ENCODE measurements at places on chromosomes 7 and 10.

GRCh38 chr10:86888585-86889381, 68.6 kb downstream of the MMRN2 start:
- no peak for DNase-seq

DNA sequence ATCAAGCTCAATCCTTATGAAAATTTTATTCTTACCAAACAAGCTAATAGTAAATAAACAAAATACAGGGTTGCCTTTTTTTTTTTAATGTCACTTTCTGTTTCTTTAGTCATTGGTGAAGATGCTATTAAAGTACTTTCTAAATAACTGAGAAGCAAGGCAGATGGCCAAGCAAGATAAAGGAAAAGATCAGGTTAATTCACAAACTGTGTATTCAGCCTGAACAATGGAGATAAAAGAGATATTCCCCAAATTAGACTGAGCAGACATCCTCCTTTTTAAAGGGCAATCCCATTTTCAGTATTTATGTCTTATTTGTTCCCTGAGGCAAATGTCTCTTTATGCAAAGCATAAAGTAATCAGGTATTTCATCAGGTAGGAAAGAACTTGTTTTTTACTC, 23.1 kb upstream of the XRCC2 start:
- no peak for DNase-seq

DNA sequence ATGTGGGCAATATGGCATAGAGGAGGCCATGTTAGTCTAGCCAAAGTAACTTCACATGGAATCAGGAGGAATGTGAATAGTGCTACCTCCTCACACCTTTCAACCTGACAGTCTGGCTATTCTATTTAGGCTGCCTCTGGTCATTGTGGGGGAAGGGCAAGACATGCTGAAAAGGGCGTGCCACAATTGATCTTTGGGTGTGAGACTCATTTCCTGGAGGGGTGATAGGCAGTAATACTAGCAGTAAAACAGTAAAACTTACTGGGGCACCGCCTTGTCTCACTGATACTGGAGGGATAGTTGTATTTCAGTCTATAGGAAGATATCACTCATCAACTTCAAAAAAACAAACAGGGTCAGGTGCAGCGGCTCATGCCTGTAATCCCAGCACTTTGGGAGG, 88.7 kb downstream of the TMEM168 start:
- DNase-seq = no peak

DNA sequence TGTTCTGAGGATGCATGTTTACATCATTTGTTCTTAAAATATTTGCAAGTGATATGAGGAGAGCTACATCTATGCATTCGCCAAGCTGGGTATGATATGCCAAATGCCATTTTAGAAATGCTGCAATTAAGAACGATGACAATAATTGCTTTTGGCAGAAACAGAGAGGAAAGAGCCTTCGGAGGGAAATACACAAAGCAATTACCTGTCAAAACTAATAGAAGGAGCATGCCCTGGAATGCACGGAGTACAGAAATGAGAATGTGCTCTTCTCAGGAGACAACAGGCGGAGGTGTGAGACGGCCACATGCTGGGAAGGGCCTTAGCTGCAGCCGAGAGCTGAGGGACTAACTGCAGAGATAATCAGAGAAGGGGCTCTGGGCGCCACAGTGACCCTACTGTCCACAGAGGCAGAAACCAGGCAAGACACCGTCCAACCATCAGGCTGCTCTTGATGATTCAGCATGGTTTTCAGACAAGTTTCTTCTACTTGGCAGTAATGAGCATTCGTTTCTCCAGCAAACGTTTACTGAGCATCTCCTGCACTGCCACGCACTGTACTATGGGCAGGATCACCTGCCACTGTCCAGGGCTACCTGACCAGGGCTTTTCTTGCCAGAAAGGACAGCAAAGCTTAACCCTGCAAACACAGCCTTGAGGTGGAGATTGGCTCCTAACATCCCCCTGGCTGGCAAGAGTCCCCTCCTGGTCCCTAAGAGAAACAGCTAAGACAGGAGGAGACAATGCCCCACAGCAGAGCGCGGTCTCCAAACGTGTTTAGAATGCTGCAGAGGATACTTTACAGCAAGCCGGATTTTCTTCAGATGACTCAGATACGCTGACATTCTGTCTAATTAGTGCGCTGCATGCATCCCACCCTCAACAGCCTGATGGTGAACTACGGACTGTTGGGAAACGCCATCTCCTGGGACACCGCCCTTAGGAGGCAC, 18.1 kb downstream of the VIPR2 start:
- no peak for DNase-seq

GRCh38 chr10:84360637-84361365, 32.4 kb downstream of the CCSER2 start:
- no peak for DNase-seq

GRCh38 chr7:26850193-26850651, 14.2 kb downstream of the SKAP2 start:
- DNase-seq = no peak

- DNase-seq = no peak
These were observed 63.1 kb downstream of the BLNK start for GRCh38 chr10:96208271-96208670.

- no peak for DNase-seq
These were observed 1340.9 kb downstream of the XPNPEP1 start for GRCh38 chr10:108582387-108582786.

DNA sequence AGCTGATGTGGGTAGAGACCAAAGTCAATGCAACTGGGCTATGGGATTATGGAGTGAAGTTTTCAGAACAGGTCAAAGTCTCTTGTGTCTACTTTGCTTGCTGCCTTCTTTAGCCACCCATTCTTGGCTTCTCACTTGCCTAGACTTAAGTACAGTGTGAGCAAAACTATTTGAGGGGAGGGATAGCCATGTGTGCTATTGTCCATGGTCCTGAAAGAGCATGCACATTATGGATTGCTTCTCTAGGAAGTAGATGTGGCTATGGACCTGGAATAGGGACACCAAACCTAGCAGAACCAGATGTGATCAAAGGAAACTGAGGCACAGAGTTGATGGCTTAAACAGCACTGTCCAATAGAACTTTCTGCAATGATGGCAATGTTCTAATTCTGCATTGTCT, 81.9 kb upstream of the ZNF800 start:
- no peak for DNase-seq

DNA sequence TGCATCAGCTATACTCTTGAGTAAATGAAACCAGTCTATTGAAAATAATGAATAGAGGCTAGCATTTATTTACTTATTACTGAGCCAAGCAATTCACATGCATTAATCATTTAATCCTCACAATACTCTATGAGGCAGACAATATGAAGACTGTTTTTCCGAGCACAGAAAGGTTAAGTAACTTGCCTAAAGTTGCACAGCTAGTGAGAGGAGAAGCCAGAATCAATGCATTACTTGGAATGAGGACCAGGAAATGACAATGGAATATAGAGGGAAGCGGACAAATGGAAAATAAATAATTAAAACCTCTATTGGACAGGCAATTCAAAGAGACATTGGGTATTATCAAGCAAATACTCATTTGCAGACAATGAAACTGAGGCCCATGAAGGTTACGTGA, 207.6 kb upstream of the PRKCQ start:
- DNase-seq = no peak

DNA sequence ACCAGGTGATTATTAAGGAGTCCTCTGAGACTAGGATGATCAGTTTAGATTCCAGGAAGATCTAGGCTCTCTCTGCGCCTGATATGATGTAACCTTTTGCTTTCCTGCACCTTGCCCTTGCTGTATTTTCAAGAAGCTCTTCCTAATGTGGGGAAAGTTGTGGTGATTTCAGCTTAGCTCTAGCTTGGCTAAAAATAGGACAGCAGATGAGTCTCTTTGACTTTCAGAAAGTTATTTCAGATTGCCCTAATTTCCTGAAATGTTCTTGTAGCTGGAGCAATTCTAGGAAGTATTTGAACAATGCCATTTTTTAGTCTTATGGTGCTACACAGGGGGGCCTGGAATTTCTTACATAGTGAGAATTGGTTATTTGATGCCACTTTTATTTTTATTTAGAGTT, 3.8 kb downstream of the LCOR start:
- DNase-seq = no peak

GRCh38 chr10:34206935-34207268, 608.2 kb downstream of the PARD3 start:
- no peak for DNase-seq

GRCh38 chr7:133854739-133855138, 272.4 kb upstream of the LRGUK start:
- no peak for DNase-seq

- DNase-seq = no peak
These were observed 203.1 kb upstream of the PCLO start for GRCh38 chr7:83365746-83366145.

DNA sequence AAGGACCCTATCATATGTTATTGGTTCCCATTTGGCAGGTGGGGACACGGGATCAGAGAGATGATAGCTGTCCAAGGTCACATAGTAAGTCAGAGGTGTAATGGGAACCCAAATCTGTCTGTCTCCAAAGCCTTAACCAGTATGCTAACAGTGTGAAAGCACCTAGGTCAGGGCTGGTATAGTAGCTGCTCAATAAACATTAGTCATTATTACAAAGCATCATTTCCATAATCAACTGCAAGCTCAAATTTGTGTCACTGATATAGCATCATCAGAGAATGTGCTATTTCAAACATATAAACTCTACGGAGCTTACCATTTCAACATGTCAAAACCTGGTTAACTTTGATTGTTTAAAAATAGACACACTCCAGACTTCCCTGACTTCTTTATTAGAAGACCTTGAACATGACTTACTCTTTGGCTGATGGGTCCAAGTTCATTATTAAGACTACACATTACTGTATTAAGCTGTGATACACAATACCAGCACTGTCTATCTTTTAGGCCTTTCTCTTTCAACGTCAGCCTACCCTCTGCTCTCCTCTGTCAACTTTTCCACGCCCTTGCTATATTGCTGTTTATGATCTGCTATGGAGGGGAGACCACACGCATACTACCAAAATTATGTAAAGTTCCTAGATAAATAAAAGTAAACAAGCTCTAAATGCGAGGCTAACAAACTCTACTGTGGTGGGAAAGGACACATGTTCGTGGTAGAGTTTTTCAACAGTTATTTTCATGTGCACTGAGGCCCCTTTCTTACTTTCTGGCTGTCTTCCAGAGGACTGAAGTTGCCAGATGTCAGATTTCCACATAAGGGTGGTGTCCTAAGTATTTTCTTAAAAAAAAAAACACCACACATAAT, 33.6 kb downstream of the DNMBP start:
- no peak for DNase-seq

- DNase-seq = no peak
These were observed 77.8 kb downstream of the TEX36 start for GRCh38 chr10:125605167-125605566.

DNA sequence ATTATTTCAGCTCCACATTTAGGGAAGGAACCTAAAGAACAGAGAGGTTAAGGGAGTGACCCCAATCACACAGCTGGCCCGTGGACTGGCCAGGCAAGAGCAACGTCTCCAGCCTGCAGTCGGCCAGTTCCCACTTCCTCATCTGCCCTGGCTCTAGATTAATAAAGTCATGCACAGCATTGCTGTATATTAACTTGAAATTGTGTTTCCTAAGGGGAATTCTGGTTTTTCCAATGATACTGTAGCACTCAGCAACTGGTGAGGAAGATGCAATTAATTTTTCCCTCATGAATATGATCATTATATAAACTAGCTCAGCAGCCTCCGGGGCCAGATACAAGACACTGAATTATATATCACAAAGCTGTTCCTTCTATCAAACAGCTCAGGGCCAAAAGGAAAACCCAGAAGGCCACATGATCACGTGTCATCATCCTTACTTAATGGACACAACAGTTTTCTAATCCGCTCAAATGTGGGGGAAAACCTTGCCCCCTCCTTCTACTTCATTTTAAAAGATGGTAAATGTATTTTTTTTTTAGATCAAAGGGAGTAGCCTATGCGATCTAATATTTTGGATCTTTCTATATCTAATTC, 295.3 kb upstream of the PRKCQ start:
- no peak for DNase-seq

DNA sequence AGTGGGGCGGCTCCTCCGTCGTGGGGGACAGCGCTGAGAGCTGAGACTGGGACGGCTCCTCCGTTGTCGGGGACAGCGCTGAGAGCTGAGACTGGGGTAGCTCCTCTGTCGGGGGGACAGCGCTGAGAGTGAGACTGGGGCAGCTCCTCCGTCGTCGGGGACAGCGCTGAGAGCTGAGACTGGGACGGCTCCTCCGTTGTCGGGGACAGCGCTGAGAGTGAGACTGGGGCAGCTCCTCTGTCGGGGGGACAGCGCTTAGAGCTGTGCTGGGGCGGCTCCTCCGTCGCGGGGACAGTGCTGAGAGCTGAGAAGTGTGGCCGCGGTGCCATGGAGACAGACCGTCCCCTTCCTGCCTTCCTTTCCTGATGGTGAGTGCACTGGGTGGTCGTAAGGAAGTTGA, 136.4 kb downstream of the DYNC2I1 start:
- no peak for DNase-seq

- DNase-seq = no peak
These were observed 166.8 kb downstream of the SUGCT start for GRCh38 chr7:40301486-40302068.

DNA sequence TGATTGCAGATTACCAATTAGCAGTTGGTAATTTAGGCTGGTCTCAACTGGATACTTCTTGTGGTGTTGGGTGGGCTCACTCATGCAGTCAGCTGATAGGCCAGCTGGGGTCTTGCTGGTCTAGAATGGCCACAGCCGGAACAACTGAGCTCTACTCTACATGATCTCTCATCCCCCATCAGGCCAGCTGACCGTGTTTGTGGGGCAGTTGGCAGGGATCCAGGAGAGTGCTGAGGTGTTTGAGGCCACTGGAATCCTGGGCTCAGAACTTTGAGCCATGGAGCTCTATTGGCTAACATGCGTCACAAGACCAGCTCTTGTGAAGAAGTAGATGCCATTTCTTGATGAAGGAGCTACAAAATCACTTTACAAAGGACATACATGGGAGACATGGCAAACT, 242.4 kb downstream of the GFRA1 start:
- no peak for DNase-seq

GRCh38 chr10:101114646-101115045, 16.5 kb upstream of the TLX1 start:
- DNase-seq = no peak

DNA sequence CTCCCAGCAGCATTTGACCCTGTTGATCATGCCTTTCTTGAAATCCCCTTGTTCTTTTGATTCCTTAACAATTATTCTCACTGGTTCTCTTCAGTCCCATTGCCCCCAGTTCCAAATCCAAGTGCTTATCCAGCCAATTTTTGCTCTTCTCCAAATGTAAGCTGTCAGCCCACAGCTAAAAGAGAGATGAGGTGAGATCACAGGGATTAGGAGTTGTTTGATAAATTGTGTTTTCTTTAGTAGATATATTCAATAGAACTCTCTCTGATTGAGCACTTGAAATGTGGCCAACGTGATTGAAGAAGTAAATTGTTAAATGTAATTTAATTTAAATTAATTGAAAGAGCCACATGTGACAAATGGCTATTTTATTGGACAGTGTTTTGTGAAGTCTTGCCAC, 76.6 kb upstream of the NME8 start:
- DNase-seq = no peak

GRCh38 chr7:5678295-5679047, 103.0 kb downstream of the RNF216 start:
- no peak for DNase-seq

GRCh38 chr10:49594594-49594993, 15.5 kb upstream of the SLC18A3 start:
- no peak for DNase-seq

GRCh38 chr10:485776-486175, 203.7 kb downstream of the DIP2C start:
- DNase-seq = peak; percentile 16
